Amygdala (tissue), 56 donors: ENCODE measurements at places on chromosomes 16 and 17.

- no peak for DNase-seq
These were observed 91.8 kb upstream of the CLEC18A start for GRCh38 chr16:69859105-69859989.

DNA sequence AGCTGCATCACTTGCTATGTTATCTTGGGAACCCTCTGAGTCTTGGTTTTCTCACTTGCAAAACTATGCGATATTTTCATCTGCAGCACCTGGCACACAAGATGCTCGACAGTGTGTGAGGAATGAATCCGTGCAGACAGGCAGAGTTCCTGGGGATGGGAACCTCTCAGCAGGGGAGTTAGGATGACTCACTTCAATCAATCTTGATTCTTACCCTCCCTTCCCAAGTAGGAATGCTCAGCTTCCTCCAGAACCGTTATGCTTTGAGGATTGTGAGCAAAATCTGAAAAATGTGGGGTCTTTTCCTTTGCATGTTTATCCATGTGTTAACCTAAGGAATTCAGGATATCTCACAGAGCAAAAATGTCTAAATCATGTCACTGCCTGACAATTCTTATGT, 68.9 kb upstream of the HNF1B start:
- DNase-seq, result no peak

GRCh38 chr17:58706351-58707140, 14.1 kb downstream of the RAD51C start:
- DNase-seq, result no peak

DNA sequence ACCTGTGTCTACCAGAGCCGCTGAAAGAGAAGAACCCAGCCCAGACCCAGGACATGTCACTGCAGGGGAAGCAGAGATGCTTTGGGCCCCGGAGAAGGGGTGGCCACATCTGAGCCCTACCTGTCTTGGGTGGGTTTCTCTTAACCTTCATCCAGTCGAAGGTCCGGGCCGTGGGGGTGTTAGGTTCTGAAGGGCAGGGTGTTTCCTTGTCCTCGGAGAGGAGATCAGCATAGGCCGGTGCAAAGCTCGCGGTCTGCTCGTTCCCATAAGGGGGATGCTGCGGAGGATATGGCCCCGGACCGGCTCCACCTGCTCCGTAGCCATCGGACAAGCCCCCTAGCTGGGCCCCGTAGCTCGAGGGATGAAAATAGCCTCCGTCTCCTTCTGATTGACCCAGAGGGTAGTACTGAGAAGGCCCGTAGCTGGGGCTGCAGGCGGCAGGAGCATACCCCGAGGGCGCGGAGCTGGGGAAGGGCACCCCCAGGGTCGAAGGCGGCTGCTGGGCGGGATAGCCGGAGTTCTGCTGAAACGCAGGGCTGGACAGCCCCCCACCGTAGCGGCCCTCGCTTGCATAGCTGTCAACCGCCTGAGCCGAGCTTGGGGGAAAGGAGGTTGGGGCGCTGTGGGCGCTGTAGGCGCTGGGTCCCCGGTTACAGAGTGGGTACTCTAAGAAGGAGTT, 464 bp downstream of the HOXB1 start:
- no peak for DNase-seq
